Activated T-helper 1 cell treated with anti-CD3 and anti-CD28 coated beads, Interleukin-12 subunit alpha, Interleukin-12 subunit beta, Interleukin-2, Interleukin-4 antibody, amounts not matched to agents 30 ng/mL and 10 ng/mL and 1 ng/mL, durations not matched to agents 14 hours and 24 hours and 36 hours (primary cell): ENCODE measurements at places on chromosomes 7 and 10.

- DNase-seq = no peak
These were observed 29.9 kb downstream of the DNAJB6 start for GRCh38 chr7:157366722-157367121.

DNA sequence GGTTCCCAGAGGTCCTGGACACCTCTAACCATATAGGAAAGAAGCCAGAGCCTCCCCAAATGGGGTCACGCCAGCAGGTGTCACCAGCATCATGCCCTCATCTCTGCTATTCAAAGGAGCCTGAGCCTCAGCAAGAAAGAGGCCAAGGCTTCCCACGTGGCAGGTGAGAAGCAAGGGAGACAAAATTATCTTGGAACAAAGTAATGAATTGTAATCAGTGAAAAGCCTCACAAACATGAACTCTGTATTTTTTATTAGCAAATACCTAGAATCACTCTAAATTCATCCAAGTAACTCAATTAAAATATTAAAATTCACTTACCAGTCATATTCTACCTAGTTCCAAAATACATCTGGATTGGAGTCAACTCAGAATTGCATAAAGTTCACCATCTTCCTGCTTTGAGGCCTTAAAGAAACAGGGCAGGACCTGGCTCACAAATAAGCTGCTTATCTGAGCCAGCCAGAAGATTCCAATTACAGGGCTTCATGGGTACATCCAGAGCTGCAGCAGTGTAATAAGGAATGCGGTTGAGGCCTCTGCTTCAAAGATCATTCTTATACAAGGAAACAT lies 68.7 kb downstream of the SGMS1 start:
- no peak for DNase-seq

- no peak for DNase-seq
These were observed 380.7 kb downstream of the REEP3 start for GRCh38 chr10:63901881-63902280.

DNA sequence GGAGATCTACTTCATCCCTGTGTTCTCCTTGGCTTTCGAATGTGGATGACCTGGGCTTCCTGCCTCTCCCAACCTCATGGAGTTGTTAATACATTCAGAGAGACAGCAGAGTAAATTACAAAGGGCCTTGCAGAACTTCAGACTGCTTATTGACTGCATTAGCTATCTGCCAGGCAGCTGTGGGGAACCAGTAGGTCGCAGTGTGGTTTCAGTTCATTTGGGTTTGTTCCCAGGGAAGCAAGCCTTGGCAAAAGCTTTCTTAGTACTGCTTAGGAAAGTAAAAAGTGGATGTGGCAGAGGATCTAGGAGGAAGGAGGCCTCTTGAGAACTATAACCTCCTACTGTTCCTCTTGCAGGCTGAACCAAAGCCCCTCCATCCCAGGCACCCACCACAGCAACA lies 9.2 kb downstream of the NPFFR1 start:
- DNase-seq = no peak

DNA sequence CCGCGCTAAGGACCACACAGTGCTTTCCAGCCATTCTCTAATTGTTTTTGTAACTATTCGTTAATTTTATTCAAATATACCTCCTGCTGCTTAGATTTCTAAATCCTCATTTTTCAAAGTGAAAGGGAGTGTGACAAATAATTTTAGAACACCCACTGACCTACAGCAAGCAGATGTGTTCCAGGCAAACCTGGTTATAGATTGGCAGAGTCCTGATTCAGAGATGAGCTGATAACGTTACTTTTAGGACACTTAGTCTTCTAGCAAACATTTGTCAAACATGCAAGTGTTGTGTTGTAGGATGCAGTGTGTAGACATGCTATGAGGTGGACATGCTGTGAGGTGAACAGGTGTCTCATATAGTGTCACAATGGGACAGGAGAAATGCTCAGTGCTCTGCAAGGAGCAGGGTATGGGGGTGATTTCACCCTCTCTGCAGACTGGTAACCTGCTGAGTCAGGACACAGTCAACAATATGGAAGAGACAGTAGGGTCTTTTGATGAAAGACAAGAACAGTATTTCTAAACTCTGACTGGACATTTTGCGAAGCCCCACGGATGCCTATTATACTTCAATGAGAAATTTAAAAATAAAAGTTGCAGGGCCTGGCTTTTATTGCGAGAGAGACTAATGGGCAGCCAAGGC lies 92.2 kb upstream of the ANLN start:
- no peak for DNase-seq

DNA sequence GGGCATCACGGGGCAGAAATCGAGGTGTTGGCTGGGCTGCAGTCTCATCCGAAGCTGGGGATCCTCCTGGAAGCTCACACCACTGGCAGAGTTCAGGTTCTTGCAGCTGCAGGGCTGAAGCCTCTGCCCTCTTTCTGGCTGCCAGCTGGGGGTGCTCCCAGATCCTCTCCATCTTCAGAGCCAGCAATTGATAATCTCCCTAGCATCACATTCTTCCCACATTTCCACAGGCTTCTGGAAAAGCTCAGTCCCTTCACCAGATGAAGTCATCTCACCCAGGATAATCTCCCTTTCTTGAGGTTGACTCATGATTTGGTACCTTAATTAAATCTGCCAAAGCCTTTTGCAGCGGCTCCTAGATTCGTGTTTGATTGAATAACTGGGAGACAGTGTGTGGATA lies 55.2 kb downstream of the NRP1 start:
- no peak for DNase-seq

- no peak for DNase-seq
These were observed 26.9 kb downstream of the SLC35B4 start for GRCh38 chr7:134289841-134290240.

- DNase-seq = no peak
These were observed 580.5 kb downstream of the REEP3 start for GRCh38 chr10:64101606-64102263.

GRCh38 chr7:91710881-91711280 lies 169.6 kb downstream of the MTERF1 start:
- no peak for DNase-seq

DNA sequence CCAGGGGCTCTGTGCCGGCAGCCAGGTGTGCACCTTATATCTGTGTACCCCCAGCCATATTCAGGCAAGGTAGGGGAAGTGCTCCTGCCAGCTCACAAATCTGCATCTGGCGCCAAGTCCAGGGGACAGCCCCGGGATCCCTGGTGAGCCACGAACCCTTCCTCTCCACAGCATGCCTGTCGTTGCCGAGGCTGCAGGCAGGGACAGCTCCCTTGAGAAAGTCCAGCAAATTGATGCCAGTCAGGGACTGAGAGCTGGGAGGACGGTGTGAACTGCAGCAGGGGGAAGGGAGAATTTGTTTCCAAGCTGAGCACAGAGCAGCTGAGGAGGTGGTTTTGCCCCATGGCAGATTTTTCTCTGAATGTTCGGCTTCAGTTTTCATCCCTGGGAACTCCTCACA lies 919 bp downstream of the PLA2G12B start:
- DNase-seq = no peak

GRCh38 chr10:19918794-19919193 lies 102.6 kb downstream of the PLXDC2 start:
- DNase-seq = no peak

GRCh38 chr10:95693071-95693667 lies 558 bp downstream of the TCTN3 start:
- DNase-seq = no peak

DNA sequence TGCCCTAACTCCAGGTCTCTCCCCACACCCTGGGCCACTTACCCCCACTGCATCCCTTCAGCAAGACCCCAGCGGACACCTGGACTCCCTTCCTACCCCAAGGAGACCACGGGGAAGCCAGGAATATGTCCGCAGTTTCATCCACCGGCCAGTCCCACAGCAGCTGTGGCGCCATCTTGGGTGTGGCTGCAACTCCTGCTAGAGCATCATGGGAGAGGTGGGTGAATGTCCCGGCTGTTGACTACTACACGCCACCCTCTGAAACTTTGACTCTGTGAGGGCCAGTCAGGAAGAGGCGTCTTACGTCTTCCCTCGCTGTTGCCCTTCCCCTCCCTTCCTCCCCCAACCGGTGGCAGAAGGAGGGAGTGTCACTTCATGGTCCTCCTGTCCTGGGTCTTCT lies 238.3 kb upstream of the RNF32 start:
- DNase-seq = no peak

- DNase-seq = no peak
These were observed 36.4 kb downstream of the MINPP1 start for GRCh38 chr10:87541114-87541513.

GRCh38 chr7:371779-372545 lies 82.0 kb downstream of the FOXL3 start:
- no peak for DNase-seq

DNA sequence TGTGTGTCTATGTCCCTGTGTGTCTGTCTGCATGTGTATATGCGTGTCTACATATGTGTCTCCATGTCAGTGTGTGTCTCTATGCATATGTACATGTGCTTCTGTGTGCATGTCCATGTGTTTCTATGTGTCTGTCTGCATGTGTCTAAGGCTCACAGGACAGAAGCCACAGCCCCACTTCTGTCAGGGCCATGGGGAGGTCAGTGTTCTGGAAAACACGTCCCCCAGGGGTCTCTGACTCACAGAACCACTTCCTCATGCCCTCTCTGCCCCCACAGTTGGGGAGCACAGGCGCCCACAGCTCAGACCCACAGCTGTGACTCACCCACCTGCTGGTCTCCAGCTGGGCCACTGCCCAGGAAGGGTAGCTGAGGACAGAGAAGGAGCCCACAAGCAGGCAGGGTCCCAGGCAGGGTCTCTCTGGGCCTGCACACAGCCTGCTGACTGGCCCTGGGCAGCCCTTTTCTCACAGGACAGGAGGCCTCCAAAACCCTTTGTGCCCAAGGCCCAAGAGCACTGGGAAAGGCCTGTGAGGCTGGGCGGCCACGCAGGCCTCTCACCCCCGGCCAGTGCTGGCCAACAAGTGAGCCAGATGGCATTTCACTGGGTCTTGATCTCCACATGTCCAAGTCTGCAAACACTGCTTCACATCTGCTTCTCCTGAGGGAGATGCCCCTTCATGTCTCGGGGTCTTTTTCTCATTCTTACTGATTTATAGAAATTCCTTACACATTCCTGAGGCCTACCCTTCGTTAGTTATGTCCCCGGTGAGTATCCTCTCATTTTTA lies 102.9 kb upstream of the FAM20C start:
- DNase-seq = no peak

DNA sequence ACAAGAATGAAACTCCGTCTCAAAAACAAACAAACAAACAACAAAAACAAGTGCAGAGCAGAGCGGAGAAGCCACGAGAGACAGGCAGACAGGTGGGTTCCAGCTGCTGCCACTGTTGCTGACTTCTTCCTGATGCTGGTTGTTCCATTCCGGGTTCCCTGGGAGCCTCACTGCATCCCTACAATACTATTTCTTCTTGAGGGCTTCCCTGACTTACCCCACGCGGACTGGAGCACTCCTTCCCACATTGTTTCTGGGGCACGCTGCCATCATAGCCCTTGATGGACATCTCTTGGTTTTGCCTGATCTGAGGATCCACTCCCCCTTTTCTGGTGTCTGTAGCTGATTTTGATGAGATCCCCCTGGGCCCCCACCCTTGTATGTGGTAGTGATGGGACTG lies 5.6 kb upstream of the NKX1-2 start:
- no peak for DNase-seq

DNA sequence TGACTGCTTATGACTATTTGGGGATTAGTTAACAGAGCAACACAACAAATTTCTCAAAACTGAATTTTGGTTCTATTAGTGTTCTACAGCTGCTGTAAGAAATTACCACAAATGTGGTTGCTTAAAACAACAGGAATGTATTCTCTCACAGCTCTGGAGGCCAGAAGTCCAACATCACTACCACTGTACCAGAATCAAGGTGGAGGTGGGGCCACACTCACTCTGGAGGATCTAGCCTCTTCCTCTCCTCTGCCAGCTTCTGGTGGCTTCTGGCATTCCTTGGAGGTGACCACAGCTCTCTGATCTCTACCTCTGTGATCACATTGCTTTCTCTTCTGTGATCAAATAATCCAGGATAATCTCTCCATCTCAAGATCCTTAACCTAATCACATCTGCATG lies 194.7 kb upstream of the BMPER start:
- DNase-seq = no peak

DNA sequence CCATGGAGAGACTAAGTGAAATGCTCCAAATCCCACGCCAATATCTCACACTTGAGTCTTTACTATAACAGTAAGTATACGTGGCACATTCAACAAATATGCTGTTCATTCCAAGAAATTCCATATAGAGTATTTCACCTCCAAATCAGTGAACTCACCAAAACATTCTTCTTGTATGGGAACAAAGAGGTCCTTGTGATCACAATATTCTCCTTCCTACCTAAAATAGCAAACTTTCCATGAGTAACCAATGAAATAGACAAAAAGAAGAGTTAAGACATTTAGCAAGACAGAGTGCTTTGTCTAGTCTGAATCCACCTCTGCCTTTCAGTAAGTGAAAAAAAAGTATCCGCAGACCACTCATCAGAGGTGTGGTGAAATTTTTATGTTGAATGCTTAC lies 77.3 kb upstream of the NXPH1 start:
- no peak for DNase-seq

- no peak for DNase-seq
These were observed 38.5 kb downstream of the CABCOCO1 start for GRCh38 chr10:61701055-61701705.

DNA sequence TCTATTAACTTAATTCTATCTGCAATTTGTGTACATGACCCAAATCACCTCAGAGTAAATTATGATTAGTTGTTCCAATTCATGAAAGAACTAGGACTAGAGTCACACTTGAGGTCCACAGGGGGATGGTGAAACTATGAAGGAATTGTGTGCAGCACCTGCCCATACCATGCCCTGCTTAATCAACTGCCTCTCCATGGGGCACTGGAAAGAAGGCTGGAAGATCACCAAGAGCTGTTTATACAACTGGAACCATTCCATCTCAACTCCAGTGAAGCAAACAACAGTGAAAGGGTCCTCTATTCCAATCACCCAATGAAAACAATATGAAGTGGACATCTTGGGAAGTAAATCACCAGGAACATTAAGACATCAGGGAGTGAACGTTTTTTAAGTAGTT lies 98.7 kb upstream of the SEMA3D start:
- DNase-seq = no peak

GRCh38 chr10:70509757-70510147 lies 31.2 kb downstream of the PALD1 start:
- no peak for DNase-seq

GRCh38 chr7:151306374-151306773 lies 35.2 kb upstream of the NUB1 start:
- DNase-seq = no peak

DNA sequence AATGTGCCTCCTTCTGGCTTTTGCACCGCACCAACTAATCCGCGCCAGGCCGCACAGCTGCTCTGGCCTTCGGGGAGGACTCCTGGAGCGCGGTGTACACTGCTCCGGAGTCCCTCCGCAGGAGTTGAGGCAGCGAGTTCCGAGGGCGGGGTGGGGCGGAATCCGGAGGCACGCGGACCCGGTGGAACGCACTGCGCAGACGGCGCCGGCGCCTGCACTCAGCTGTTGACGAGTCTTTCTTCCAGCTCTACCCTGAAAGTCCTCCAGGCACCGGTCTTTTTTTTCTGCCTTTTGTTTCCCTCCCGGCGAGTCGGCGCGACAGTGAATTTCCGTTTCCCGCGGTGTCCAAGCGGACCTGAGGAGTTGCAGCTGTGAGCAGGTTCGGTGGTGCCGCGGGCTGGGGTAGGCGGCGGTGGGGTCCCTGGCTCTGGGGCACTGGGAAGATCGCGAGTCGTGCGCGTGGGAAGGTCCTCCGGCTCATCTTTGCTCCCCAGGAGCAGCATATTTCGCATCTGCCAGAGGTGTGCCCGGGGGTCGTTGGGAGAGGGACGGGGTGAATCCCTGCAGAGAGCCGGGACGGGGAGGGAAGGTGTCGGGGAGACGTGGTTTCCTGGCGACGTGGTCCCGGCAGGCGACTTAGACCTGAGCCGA lies 44.1 kb downstream of the SFTPD start:
- peak; percentile 34 for DNase-seq

GRCh38 chr10:99965700-99966099 lies 44.0 kb downstream of the DNMBP start:
- DNase-seq = no peak
